T-helper 17 cell (primary cell): ENCODE measurements at places on chromosomes 3 and 15. TPM values are rescaled to one million over a fixed set of nuclear protein-coding genes. Genes with fewer than 3 reads are reported as not detected.

DNA sequence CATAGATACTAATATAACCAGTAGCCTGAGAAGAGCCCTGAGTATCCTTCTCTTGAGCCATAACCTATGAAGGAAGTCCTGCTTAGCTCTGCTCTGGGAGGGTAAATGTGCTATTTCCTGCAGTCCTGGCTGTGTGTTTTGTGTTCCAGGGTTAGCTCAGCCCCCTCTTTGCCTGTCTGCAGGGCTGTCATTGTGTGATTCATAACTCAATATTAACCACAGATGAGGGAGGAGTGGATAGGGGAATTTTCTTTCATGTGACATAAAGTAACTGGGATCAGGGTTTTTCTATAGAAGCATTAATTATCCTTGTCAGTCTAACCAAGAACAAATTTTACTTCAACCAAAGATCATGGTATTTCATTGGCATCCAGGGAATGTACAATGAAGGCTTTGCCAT lies 183.3 kb upstream of the ZBTB20 start:
- no peaks in the 10 kb centered on the region for H3K27me3 ChIP-seq
- no peaks in the 10 kb centered on the region for H3K36me3 ChIP-seq

The OXTR gene
- total RNA-seq, result 0.44 TPM

DNA sequence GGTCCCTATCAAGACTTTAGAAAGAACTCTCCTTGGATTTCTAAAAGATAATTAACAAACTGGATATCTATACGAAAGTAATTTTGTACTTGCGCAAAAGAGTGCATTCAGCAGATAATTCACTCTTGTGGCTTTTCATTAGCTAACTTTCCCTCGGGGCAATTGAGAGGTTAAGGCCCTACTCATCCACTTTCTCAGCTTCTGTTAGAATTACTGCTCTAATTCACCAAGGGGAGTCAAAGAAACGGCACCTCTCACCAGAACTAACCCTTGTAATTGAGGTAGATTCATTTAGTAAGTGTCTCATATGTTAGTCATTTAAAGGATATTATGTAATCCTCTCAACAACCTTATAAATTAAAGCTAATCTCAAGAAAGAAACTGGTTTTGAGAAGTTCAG lies 22.5 kb upstream of the MB21D2 start:
- peaks cover 3% of the 10 kb centered on the region for H3K36me3 ChIP-seq
- no peak for DNase-seq
- no peak overlapping the region for H3K4me3 ChIP-seq
- H3K27me3 ChIP-seq, result peaks cover 16% of the 10 kb centered on the region

DNA sequence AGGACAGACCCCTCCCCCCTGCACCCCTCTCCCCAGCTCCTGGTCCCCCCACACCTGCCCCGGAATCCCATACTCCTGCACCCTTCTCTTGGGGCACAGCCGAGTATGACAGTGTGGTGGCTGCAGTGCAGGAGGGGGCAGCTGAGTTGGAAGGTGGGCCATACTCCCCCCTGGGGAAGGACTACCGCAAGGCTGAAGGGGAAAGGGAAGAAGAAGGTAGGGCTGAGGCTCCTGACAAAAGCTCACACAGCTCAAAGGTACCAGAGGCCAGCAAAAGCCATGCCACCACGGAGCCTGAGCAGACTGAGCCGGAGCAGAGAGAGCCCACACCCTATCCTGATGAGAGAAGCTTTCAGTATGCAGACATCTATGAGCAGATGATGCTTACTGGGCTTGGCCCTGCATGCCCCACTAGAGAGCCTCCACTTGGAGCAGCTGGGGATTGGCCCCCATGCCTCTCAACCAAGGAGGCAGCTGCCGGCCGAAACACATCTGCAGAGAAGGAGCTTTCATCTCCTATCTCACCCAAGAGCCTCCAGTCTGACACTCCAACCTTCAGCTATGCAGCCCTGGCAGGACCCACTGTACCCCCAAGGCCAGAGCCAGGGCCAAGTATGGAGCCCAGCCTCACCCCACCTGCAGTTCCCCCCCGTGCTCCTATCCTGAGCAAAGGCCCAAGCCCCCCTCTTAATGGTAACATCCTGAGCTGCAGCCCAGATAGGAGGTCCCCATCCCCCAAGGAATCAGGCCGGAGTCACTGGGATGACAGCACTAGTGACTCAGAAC lies 9.8 kb downstream of the MAP1A start:
- H3K36me3 ChIP-seq, result peaks cover 9% of the 10 kb centered on the region
- H3K27me3 ChIP-seq, result no peaks in the 10 kb centered on the region
- DNase-seq, result no peak
- peaks cover 23% of the 10 kb centered on the region for H3K4me1 ChIP-seq
- no peak overlapping the region for H3K4me3 ChIP-seq

- H3K4me3 ChIP-seq, result no peak overlapping the region
- no peak overlapping the region for H3K27ac ChIP-seq
- no peak for DNase-seq
- H3K36me3 ChIP-seq, result no peaks in the 10 kb centered on the region
Measured at GRCh38 chr3:54139630-54140029, 17.3 kb downstream of the CACNA2D3 start.

The HHATL gene
- not detected for total RNA-seq

The ARF4 gene
- 71.3 TPM for total RNA-seq

- no peaks in the 10 kb centered on the region for H3K4me1 ChIP-seq
- DNase-seq, result no peak
- no peak overlapping the region for H3K27ac ChIP-seq
- no peaks in the 10 kb centered on the region for H3K27me3 ChIP-seq
- H3K36me3 ChIP-seq, result peaks cover 4% of the 10 kb centered on the region
Measured at GRCh38 chr3:106403371-106404145, 534.7 kb upstream of the CBLB start.

DNA sequence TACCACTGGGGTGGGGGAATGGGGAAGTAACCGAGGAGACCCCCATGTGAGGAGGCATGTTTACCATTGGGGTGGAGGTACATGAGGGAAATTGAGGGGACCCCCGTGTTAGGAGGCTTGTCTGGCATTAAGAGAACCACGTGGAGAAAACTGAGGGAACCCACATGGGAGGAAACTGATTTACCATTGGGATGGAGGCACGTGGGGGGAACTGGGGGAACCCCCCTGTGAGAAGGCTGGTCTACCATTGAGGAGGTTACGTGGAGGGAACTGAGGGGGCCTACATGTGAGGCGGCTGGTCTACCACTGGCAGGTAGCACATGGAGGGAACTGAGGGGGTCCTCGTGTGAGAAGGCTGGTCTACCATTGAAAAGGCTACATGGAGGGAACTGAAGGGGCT lies 159.4 kb downstream of the FBLN2 start:
- H3K27ac ChIP-seq, result no peak overlapping the region
- H3K36me3 ChIP-seq, result no peaks in the 10 kb centered on the region
- DNase-seq, result no peak
- H3K27me3 ChIP-seq, result no peaks in the 10 kb centered on the region

DNA sequence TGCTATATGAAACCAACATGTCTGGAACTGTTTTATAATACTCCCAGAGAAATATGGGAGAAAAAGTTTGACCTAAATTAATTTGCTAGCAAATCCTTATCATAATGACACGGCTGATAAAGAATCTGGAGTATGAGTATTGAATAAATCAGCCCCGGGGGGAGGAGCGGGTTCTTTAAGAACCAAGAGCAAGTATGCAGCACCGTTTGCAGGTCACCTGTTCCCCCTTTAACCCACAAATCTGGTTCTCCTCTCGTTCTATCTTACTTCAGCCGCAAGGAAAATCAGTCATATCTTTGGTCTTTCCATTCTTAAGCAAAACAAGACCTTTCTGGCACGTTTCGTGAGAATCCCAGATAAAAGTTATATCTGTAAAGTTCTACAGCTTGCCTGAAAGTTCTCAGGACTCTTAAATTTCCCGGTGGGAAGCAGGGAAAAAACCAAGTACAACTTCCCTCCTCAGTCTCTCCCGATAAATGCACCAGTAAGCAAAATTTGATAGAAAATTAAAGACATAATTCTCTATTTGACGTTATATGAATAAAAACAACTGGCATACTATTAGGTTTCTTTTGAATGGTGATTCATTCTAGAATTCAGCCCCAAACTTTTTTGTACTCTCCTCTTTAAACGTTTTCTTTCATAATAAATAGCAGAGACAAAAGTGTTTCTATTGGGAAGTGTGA lies 348.6 kb downstream of the ZBBX start:
- no peak for DNase-seq
- H3K27me3 ChIP-seq, result no peaks in the 10 kb centered on the region
- no peaks in the 10 kb centered on the region for H3K4me1 ChIP-seq
- H3K4me3 ChIP-seq, result no peak overlapping the region
- no peak overlapping the region for H3K27ac ChIP-seq

- H3K27me3 ChIP-seq, result peaks cover 10% of the 10 kb centered on the region
- H3K27ac ChIP-seq, result no peak overlapping the region
- peaks cover 2% of the 10 kb centered on the region for H3K36me3 ChIP-seq
- no peak overlapping the region for H3K4me3 ChIP-seq
- DNase-seq, result no peak
Measured at GRCh38 chr3:149448331-149448831, 26.1 kb upstream of the TM4SF4 start.

The LAMB2 gene
- total RNA-seq, result 0.65 TPM

DNA sequence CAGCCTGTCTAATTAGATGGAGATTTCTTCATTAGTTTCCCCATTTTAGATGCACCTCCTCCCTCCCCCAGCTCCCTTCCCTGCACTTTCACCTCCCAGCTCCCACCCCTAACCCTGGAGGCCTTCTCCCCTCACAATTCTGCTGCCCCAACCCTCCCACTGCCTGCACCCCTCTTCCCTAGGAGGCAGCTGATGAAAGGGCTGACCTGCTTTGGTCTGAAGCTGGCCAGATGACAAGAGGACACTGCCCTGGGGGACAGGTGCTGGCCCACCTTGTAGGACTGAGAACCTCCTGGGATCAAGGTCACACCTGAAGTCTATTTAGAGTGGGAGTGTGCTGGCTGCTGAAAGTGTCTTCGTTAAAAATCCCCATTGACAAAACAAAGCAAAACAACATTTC lies 259.4 kb downstream of the TLE3 start:
- no peak overlapping the region for H3K27ac ChIP-seq
- H3K4me1 ChIP-seq, result peaks cover 6% of the 10 kb centered on the region
- H3K27me3 ChIP-seq, result peaks cover 6% of the 10 kb centered on the region
- no peak overlapping the region for H3K4me3 ChIP-seq
- no peaks in the 10 kb centered on the region for H3K36me3 ChIP-seq

The DISP2 gene
- total RNA-seq, result 0.03 TPM
